ENCODE measurements at places on chromosomes 1 and 21.

- no peak for DNase-seq
Measured at GRCh38 chr1:91499904-91500755, 521 bp upstream of the CDC7 start.

DNA sequence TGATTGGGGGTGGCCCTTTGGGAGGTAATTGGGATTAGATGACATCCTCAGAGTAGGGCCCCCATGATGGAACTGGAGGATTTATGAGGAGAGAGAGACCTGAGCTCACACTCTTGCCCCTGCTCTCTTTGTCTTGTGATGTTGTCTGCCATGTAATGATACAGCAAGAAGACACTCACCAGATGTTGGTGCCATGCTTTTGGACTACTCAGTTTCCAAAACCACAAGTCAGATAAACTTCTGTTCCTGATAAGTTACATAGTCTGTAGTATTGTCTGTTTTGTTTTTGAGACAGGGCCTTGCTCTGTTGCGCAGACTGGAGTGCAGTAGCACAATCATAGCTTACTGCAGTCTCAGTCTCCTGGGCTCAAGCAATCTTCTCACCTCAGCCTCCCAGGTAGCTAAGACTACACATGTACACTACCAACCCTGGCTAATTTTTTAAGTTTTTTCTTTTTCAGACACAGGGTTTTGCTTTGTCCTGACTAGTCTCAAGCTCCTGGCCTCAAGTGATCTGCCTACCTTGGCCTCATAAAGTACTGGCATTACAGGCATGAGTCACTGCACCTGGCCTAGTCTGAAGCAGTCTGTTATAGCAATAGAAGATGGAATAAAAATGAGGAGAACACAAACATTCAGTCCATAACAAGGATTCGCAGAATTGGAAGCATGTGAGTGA, 115.0 kb upstream of the GALNT2 start:
- DNase-seq: peak; percentile 29

DNA sequence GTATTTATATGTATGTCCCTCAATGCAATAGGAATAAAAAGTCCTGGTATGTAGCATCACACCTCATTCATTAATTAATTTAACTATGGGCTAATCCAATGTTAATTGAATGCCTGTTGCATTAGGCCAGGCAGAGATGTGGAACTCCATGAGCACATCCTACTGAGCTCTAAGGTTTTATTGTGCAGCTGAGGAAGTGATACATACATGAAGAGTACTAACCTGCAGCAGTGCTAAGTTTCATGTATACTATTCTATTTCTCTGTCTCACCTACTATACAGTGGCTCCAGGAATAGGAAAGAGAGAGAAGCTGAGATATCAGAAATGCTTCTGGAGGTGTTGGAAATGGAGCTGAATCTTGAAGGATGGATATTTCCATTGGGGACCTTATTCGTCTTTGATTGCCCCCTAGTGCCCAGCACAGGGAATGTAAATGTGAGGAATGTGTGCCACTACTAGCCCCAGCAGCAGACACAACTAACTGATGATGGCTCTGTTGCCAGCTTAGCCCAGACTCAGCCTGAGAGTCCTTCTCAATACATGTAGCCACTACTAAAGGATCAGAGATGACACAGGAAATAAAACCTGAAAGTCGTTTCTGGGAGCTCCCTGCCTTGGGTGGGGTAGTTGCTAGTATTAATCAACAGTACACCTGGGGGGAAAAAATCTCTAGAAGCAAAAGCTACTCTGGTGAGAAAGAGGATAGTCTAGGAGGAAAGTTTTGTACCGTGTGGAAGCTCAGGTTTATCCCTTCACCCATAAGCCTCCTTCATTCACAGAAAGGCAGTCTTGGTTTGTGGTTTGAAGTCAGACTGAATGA, 173.3 kb upstream of the FOXD3 start:
- DNase-seq: peak; percentile 59

GRCh38 chr1:217892750-217893149, 261.6 kb downstream of the SPATA17 start:
- DNase-seq: no peak

DNA sequence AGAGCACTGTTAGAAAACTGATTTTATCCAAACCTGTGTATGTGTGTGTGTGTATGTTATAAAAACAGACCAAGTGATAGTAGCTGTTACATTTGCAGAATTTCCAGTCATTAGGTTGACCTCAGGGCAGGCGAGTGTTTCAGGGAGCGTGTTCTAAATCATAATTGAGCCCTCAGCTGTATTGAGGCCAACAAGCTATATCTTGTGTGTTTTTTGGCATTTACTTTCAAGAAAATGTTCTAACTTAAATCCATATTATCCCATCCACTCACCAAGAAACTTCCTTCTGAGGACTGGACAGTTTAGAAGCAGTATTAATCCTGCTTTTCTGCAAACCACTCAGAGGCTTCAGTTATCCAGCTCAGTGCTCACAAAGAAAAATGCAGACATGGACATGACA, 12.0 kb downstream of the DDAH1 start:
- DNase-seq: no peak

GRCh38 chr21:41419921-41420862, 5.8 kb upstream of the MX1 start:
- DNase-seq: peak; percentile 80

DNA sequence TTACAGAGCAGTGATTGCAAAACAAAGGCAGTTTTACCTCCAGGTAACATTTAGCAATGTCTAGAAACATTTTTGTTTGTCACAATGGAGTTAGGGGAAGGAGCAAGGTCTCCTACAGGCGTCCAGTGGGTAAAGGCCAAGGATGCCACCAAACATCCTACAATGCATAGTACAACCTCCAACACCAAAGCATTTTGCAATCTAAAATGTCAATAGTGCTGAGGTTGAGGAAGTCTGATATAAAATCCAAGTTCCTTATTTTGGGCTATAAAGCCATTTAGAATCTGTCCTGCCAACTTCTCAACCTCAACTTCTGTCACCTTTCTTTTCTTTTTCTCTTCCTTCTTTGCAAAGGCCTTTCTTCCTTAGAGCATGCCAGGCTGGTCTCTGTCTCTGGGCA, 111.2 kb downstream of the FASLG start:
- no peak for DNase-seq

DNA sequence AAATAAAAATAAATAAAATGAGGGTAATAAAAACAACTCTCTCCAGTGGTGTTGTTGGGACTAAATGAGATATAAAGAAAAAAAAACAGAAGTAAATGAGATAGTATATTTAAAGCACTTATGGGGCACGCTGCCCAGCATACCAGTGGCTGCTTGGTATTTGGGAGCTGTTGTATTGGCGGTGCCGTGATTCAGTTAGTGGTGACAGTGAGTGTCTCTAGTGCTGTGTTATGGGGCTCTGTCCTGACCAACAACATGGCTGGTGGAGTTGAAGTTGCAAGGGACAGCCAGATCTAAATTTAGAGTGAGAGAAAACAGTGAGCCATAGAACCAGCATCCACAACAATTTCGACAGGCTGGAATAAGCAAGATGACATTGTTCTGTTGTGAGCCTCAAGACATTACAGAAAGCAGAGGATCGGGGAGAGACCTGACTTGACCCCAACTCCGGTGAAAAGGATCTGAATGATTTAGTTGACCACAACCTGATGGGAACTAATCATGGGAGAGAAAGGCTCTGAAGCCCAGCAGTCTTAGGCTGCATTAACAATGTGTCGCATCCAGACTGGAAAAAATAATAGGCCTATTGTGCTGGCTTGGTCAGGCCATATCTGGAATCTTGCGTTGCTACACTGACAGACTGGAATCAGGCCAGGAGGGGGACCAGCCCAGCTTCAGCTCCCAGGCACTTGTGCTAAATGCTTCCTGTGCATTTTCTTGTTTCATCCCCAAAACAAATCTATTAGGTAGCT, 2.4 kb upstream of the MFSD2A start:
- peak; percentile 75 for DNase-seq

DNA sequence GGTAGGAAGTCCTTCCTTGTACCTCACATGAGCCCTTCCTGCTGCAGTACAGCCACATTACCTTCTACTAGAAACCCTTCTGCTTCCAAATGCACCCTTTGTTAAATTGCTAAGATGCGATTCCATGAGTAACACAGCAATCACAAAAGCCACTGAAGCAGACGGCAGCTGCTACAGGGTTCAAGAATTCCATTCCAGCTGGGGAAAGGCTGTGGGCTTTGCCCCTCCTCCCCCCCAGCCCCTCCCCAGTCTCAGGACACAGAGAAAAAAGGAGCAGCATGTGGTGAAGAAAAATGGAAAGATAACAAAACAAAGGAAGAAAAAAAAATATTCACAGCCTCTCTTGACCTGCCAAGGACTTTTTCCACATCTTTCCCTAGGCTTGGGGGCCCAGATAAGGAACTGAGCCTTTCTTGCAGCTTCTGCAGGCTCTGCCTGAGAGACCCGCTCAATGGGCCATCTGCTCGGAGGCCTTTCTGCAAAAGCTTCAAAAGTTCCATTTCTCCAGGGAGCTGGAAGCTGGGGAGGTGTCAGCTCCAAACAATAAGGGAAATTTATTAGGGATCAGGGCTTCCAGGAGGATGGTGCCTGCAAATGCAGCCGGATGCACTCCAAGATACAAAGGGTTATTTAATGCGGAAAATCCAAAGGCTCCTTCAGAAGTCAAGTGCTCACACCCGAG, 72.1 kb downstream of the SYT2 start:
- no peak for DNase-seq

DNA sequence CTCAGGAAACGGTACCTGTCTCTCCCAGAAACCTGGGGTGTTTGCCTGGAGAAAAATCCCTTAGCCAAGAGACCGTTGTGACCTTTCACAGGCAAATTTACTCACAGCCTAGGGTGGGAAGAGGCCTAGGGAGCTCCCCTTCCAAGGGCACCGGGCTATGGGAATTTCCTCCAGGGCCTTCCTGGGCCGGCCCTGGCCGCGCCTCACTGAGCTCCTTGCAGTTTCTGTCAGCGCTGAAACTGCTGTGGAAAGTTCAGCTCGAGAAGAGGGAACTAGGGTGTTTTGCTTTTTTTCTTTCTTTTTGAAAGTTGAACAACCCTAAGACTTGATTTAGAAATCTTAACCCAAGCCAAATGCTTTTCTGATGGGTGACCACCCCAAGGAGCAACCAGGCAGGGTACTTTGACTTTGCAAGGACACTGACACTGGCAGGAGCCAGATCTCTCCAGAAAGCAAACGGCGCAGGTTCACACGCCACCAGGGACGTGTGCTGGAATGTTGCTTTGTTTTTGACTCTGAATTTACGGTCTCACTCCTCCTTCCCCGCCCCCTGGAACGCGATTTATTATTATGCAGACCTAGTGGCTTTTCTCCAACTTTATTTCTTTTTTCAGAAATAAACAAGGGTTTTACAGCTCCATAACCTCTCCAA, 229.6 kb upstream of the JUN start:
- DNase-seq: peak; percentile 87

GRCh38 chr1:156073740-156074139, 8.5 kb downstream of the MEX3A start:
- DNase-seq: no peak

DNA sequence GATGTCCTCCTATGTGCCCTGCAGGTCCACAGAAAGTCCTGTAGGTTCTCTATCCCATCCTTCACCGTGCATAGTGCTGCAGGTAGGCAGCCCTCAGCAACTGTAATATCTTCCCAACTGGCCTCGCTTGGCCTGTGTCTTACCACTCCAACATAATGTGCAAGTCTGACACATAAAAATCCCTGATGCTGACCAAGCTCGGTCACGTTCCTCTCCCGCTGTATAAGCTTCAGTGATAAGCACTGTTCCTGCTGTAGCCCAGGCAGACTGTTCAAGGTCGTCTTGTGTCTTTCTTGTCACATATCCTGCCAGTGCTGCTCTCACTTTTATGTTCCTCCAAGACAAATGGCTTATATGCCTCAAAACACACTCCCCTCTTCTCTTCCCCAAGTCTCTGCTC, 19.4 kb upstream of the KCNE1 start:
- no peak for DNase-seq

- DNase-seq: no peak
Measured at GRCh38 chr1:10211805-10212410, 1.5 kb downstream of the KIF1B start.

GRCh38 chr21:14312871-14313270, 70.1 kb downstream of the HSPA13 start:
- DNase-seq: no peak

- DNase-seq: no peak
Measured at GRCh38 chr1:56931211-56931610, 34.6 kb downstream of the C8B start.

- no peak for DNase-seq
Measured at GRCh38 chr1:29043274-29043965, 80.3 kb downstream of the TMEM200B start.

- DNase-seq: no peak
Measured at GRCh38 chr1:237235091-237235490, 193.1 kb downstream of the RYR2 start.

DNA sequence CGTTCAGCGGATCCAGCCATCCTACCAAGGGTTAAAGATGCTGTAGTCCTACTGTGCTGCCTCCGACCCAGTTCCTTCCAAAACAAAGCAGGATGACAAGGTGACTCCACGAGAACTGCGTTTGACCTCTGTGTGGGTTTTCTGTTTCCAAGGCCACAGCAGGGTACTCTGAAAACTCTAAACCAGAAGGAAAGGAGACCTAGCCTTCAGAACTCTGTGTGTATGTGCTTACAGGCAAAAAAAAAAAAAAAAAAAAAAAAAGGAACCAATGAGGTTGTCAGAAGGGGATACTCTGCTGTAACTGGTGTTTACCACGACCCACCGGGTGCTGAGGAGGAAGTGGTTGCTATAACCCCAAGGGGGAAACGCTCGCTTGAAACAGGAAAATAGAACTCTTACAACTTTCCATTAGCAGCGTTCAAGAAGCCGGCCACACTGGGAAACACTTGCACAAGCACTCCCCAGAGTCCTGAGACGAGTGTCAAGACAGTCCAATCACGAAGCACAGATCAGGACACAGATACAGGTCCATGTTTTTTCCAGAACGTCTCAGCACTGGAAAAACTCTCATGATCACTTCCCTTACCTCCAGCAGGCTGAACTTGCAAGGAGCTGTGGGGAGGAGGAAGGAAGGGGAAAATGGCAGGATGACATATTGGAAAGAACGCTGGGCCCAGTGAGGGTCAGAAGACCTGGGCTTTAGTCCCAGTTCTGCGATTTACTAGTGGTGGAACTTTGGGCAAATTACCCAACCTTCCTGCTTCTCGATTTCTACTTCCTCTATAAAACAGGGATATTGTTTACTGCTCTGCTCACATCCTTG, 64.0 kb downstream of the ITPKB start:
- DNase-seq: no peak

DNA sequence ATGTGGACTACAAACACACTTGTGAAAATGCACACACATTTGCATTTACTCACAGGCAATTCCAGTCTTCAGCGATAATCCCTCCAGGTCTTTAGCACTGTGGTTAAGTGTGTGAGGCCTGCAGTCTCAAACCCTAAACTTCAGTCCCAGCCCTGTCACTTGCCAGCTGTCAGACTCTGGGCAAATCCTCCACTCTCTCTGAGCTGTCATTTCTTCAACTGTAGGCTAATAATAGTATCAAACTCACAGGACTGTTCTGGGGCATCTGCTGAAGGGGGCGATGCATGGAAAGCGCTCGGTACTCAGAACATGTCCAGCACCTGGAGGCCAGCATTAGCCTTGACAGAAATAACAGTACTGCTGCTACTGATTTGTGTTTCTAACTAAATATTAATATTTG, 48.2 kb downstream of the NEK2 start:
- no peak for DNase-seq
